ENCODE measurements at places on chromosomes 13 and 19. TPM values are rescaled to one million over a fixed set of nuclear protein-coding genes. Genes with fewer than 3 reads are reported as not detected.

Gene C19orf81
- total RNA-seq = not detected

- no peak overlapping the region for H3K27ac ChIP-seq
- peaks cover 6% of the 10 kb centered on the region for H3K36me3 ChIP-seq
Measured at GRCh38 chr13:44451126-44451525, 77.5 kb downstream of the SERP2 start.

DNA sequence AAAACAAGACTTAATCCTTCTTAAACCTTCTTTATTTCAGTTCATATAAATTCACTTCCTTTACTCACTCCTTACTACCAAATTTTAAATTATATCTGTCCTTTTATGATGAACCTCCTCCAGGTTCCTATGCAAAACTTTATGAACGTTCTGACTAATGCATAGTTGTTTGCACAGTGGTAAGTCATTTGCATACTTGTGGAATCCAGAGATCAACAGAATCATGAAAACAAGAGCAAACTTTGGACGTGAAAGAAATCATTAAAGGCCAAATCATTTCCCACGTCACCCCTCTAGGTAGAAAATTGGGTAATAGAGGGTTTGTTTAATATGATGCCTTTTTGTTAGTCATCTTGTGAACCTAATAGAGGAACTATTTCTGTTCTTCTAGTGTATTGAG, 32.3 kb upstream of the MYCBP2 start:
- no peaks in the 10 kb centered on the region for H3K27me3 ChIP-seq
- H3K4me3 ChIP-seq = no peak overlapping the region
- no peak overlapping the region for H3K27ac ChIP-seq
- no peak for DNase-seq
- no peaks in the 10 kb centered on the region for H3K36me3 ChIP-seq
- H3K4me1 ChIP-seq = peaks cover 1% of the 10 kb centered on the region

GRCh38 chr13:44541601-44542000, 34.5 kb downstream of the TSC22D1 start:
- H3K36me3 ChIP-seq = no peaks in the 10 kb centered on the region
- H3K4me3 ChIP-seq = no peak overlapping the region
- DNase-seq = no peak
- no peaks in the 10 kb centered on the region for H3K4me1 ChIP-seq
- no peak overlapping the region for H3K27ac ChIP-seq
- no peaks in the 10 kb centered on the region for H3K27me3 ChIP-seq

GRCh38 chr19:4375164-4376027, 25.0 kb downstream of the SH3GL1 start:
- peaks cover 40% of the 10 kb centered on the region for H3K4me1 ChIP-seq
- H3K27me3 ChIP-seq = no peaks in the 10 kb centered on the region
- peak overlapping the region; percentile 48 for H3K27ac ChIP-seq
- H3K36me3 ChIP-seq = no peaks in the 10 kb centered on the region
- DNase-seq = no peak

DNA sequence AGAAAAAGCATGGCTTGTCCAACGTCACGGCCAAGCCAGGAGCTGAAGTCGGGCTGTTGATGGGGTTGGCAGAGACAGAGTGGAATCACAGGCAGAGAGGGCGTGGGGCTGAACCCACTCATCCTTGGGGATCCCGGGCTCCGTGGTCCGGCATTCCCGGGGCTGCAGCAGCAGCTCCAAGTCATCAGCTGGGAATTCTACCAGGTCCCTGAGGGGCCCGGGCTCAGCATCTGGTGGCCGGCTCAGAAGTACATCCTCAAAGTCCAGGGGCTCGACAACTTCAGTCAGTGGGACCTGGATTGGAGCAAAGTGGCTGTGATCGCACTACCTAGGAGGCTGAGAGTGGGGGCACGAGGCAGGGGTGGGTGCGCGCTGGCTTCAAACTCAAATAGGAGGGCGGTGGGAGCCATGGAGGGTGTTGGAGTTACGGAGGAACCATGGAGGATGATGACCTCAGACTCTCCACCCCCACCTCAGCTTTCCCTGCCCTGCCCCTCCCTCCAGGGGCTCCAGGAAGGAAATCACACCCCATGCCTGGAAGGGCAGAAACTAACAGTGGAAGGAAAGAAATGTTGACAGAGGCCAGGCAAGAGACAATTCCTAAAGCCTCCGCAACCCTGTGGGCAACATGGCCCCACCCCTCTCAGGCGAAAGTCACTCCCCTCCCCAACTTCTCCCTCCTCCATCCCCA, 9.5 kb downstream of the DOCK6 start:
- no peaks in the 10 kb centered on the region for H3K4me1 ChIP-seq
- H3K4me3 ChIP-seq = no peak overlapping the region
- no peak overlapping the region for H3K27ac ChIP-seq
- peaks cover 3% of the 10 kb centered on the region for H3K27me3 ChIP-seq
- no peak for DNase-seq
- H3K36me3 ChIP-seq = no peaks in the 10 kb centered on the region
